ENCODE measurements at places on chromosomes 4 and X.

- DNase-seq = no peak
These were observed 27.0 kb downstream of the EIF2S3 start for GRCh38 chrX:24081661-24082154.

DNA sequence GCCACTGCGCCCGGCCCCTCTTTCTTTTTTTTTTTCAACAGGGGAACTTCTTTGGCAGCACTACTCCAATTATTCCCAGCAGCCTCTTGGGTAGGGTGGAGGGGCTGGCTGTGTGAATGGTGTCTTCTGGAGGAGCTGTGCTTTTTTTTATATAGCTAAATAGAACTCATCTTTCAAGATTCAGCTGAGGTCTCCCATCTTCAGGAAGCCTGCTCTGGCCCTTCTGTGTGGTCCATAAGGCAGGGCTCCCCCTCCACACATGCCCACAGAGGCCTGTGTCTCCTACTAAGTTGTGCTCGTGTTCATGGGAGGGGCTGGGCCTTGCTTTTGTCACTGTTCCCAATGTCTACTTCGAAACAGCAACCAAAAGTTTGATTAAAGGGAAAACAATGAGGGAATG is 116.8 kb downstream of the AFAP1 start:
- DNase-seq = no peak

- DNase-seq = no peak
These were observed 160.2 kb upstream of the IGFBP7 start for GRCh38 chr4:57270346-57270745.

DNA sequence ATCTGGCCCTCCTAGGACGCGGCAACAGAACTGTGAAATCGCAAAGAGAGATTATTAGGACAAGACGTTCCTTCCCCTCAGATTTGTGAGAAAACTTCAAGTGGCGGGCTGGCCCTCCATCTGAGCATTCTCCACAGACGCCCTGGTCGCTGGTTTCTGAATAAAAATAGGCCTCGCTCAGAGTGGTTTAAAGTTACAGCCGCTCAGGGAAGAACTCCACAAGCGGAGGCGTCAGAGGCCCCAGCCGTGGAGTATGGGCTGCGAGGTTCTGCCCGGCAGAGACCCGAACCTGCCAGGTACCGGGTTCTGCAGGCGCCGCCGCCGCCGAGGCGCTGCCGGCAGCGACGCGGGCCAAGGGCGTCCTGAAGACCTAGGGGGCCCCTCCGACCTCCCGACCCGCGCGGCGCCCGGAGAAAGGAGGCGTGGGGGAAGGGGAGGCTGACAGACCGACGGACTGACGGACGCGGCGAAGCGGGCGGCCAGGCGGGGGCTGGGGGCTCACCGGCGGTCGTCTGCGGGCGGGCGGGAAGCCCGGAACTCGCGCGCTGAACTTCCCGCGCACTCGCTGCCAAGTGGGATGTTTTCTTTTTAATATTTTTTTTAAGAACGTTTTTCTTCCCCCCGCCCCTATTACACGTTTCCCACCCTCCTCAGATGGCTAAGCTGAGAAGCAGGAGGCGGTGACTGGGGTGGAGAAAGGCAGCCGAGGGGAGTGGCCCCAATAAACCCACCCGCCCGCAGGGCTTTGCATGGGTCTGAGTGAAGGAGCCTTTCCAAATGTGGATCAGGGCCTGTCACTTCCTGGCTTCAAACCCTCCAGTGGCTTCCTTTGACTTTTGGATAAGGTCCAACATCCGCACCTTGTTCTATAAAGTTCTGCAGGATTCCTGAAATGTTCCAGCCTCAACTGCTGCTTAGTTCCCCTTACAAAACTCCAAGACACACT is at the start of gene PABPC4L:
PABPC4L (minus strand) TSS at position 574 of the 946 bp plus-strand sequence. CDS start 770 bp downstream, outside the sequence.
- no peak for DNase-seq

- no peak for DNase-seq
These were observed 106.1 kb downstream of the GALNTL6 start for GRCh38 chr4:171919314-171919713.

- no peak for DNase-seq
These were observed 1064.6 kb upstream of the SLIT2 start for GRCh38 chr4:19187096-19187495.

- peak; percentile 72 for DNase-seq
These were observed 6.8 kb upstream of the SASH3 start for GRCh38 chrX:129772796-129773431.

GRCh38 chr4:6107114-6107791 is 89.0 kb upstream of the C4orf50 start:
- DNase-seq = no peak

All from SIG-M5 (cell line).